ENCODE measurements at places on chromosomes 7 and 10.
A peak's percentile ranks its signal among the peaks of the same experiment; 100 is the strongest.

GRCh38 chr7:28708033-28708951 is 249.8 kb downstream of the TRIL start:
- peak; percentile 86 for DNase-seq

DNA sequence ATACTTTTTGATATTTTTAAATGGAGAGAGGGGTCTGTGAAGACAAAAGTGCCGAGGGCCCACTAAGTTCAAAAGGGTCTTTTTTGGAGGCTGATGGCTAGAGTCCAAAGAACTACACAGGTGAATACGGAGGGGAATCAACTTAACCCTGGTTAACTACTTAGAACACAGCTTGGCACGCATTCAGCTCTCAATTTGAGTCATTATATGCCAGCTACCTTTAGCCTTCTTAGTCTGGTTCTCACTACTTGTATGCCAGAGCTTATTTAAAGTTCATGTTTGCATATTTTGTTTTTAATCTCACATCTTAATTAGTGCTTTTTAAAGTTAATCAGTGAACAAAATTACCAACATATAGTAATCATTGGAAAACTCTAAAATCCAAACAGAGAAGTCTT is 80.8 kb downstream of the VWDE start:
- no peak for DNase-seq

DNA sequence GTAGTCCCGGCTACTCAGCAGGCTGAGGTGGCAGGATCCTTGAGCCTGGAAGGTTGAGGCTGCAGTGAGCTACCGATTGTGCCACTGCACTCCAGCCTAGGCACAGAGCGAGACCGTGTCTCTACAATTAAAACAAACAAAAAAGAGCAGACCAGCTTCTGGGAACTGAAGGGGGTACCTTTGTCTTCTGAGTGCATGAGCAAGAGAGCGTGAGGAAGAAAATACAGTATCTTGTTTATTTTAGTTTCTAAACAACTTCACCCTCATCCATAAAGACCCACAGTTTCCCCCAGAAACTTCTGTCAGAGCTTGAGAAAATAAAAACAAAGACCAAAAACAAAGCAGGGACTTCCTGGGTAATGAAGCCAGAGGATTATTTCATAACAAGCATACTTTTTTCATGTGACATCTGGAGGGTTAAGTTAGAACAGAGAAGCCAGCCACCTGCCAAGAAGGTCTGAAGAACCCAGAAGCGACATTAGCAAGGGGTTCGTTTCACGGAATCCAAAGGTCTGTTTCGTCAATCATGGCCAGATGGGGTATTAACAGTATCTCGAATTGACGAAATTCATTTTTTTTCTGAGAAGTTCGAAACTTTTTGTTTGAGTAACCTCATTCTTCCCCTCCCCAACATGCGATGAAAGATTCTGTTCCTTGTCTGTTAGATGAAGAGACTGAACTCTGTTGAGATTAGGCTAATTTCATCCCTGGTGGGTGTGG is 10.2 kb upstream of the IL2RA start:
- no peak for DNase-seq

DNA sequence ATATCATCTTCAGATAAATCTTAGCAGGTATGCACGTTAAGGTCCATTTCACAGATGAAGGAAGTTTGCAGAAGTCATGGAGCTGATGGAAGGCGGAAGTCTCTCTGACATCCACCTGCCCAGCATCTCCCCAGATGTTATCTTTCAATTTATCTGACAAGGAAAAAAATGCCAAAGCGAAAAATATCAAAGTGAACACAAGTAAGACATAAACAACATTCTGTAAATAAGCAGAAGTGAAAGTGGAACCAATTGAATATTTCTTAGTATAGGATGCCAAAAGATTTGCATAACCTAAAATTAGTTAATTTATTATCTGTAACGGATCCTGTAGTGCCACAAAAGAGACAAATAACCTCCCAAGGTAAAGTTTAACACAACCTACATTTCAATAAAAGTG is 73.6 kb upstream of the NEBL start:
- no peak for DNase-seq

Measured in AG20443 (cell line).